Stimulated activated CD4-positive, alpha-beta T cell treated with anti-CD3 and anti-CD28 coated beads, Interleukin-15, amount 100 ng/mL, for 48 hours (primary cell): ENCODE measurements at places on chromosomes 5 and 9.
A peak's percentile ranks its signal among the peaks of the same experiment; 100 is the strongest.

DNA sequence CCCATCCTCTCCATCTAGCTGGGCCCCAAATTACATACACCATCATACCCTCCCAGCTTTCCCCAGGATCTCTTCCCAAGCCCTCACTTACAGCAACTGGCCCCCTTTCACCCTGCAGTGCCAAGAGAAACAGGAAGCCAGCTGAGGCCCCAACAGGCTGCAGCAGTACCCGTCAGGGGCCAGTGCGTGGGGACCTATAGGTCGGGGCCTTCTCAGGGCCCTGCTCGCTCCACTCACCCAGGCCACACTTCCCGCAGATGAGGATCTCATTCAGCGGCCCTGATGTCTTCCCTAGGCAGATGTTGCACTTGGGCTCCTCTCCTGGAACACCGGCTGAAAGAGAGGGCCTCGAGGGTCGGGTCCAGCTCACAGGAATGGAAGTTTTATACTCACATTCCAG, 6.8 kb downstream of the PHF19 start:
- no peak for DNase-seq

DNA sequence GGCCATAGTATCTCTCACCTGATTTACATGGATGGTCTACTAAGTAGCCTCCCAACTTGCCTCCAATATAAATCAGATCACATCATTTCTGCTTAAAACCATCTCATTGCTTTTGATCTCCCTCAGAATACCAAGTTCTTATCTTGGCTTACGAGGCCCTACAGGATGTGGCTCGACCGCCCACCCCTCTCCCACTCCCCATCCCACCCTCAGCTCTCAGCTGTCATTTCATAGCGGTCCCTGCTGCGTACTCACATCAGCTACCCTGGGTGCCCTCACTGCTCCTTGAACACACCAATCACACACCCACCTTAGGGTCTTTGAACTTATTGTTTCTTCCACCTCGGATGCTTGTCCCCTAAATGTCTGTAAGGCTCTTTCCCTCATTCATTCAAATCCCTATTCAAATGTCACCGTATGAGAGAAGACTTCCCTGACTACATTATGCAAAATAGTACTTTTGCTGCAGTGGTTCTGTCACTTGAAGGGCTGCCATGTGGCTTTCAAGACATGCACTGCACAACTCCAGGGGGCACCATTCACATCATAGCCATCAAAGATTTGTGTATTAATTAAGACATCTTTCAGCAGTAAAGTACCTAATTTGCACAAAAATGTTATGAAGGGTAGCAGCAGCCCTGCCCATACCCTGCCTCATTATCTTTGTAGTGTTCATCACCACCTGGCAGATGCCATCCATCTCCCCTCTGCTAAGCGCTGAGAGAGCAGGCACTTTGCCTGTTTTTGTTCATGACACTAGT, 171.1 kb downstream of the ENC1 start:
- no peak for DNase-seq

DNA sequence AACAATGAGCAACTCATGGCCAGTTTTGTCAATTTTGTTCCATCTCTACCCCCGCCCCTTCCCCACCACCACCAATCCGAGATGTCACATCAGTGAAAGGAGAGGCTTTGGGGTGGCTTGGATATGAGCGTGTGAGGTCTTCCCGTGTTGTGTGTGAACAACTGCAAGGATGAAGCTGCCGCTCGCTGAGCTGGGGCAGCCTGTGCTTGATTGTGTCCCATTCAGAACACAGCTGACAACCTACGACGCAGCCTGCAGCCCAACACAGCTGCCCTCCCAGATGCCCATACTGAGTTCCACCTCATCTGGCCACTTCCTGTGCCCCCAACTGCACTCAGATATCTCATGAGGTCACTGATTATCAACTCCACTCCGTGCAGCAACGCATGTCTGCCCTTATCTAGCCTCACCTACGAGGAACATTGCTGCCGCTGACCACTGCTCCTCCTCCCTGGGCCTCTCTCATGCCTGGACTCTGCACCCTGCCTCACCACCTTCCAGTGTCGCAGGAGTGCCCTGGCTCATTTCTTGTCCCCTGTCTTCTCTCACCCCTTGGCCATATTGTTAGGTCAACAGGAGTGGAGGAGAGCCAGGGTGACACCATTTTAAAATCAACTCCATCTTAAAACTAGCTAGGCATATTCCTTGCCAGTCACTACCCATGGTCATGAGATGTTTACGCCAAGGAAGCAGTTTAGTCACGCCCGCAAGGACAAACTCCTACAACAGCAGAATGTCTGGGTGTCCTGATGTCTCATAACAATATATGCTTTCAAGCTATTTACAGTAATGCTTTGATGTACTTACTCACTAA, 7.3 kb upstream of the IL4 start:
- no peak for DNase-seq

GRCh38 chr5:113242481-113243348, 192.1 kb downstream of the TSSK1B start:
- DNase-seq = no peak

- no peak for DNase-seq
Measured at GRCh38 chr9:113808391-113809358, 67.4 kb upstream of the ZNF618 start.

- peak; percentile 14 for DNase-seq
Measured at GRCh38 chr9:19379697-19380046, 364 bp downstream of the RPS6 start.

DNA sequence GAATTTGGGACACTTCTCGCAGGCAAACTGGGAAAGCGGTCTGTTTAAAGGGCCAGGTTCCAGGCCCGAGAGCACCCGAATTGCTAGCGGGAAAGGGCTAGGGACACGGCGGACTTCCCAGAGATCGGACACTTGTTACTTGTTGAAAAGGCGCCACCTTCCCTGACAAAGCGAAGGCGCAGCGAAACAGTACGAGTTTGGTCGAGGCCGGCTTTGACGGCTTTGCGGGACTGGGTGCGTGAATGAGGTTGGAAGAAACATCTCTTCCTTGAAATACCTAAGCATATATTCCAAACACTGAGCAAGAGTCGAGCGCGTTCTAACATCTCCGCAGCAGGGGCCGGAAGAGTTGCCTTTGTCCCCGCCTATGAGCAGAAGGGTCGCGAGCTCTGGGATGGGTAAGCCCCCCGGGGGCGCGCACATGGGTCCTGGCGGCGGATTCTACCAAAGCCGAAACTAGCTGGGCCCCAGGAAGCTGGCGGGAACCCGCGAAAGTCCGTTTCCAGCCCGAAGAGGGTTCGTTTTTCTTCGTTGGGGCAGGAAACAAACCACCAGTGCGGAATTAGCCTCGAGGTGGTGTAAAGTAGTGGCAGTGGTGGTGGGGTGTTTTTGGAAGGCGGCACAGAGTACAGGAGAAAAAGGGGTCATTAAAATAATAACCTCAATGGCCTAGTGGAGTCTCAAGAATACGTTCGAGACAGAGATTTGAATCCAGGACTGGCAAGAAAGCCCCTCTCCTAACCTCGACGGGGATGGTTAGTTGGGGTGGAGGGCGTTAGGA, 1.5 kb downstream of the GDNF start:
- DNase-seq = no peak

GRCh38 chr9:89386797-89387196, 68.5 kb downstream of the SECISBP2 start:
- DNase-seq = no peak

- no peak for DNase-seq
Measured at GRCh38 chr5:179408611-179409010, 63.4 kb upstream of the ADAMTS2 start.

GRCh38 chr9:24602693-24603352, 57.1 kb upstream of the IZUMO3 start:
- DNase-seq = no peak

DNA sequence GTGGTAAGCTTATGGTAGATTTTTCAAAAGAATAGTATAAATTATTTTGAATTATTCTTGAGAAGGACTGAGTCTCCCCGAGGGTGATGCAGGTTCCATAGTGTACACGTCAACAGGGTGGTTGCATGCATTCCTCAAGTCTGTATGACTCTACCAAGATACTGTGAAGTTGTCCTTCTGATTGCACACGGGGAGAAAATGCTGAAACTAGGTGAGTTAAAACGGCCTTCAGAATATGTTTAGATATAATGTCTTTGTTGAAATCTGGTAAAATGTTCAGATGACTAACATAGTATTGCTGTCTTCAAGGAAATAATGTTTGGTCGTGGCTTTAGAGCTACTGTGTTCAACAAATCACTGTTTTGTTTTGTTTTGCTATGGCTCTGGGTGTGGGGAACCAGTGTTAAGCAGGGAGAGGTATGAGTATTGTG, 22.4 kb upstream of the TNFAIP8 start:
- DNase-seq = no peak
